ENCODE measurements at places on chromosomes 5 and 9. TPM values are rescaled to one million over a fixed set of nuclear protein-coding genes. Genes with fewer than 3 reads are reported as not detected.

- H3K4me1 ChIP-seq, result peaks cover 14% of the 10 kb centered on the region
- H3K27me3 ChIP-seq, result no peaks in the 10 kb centered on the region
- no peaks in the 10 kb centered on the region for H3K36me3 ChIP-seq
- no peak for DNase-seq
Measured at GRCh38 chr9:126151686-126152134, 174.9 kb upstream of the MVB12B start.

DNA sequence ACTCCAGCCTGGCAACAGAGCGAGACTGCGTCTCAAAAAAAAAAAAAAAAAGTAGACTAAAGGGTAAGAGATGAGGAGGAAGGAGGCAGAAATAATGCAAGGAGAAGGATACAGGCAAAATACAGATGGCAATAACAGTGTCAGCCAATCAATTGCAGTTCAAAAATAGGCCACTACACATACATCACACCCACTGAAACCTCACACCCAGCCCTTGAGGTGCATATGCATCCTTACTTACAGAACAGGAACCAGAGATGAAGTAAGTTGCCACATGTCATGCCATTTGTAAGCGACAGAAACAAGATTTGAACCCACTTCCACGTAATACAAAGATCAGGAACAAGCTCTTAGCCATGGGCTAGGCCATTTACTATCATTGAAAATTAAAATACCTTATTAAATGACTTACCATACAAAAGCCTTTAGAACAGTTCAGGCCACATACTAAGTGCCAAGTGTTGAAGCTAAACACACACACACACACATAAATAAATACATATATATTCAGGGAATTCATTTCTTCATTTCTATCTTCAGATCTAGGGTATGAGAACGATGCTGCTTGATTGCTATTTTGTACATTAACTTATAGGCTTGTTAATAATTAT lies 98.4 kb downstream of the FNBP1 start:
- H3K27me3 ChIP-seq, result no peaks in the 10 kb centered on the region
- H3K36me3 ChIP-seq, result no peaks in the 10 kb centered on the region
- H3K4me3 ChIP-seq, result no peak overlapping the region
- peak overlapping the region; percentile 81 for H3K27ac ChIP-seq
- no peak for DNase-seq

DNA sequence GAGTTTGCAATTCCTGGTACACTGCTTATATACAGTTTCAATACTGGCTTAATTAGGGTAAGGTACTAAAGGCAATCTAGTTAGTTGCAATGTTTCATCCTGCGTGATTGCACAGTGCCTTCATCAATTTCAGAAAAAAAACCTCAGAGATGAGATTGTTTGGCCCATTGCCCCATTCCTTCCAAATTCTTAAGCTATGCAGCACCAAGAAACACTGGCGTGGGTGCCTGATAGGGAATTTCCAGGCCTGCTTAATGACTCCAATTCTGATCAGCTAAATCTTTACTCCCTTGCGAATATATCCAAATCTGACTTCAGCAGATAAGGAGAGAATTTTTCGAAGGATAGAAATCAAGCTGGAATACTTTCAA lies 35.9 kb upstream of the GAS1 start:
- no peak overlapping the region for H3K27ac ChIP-seq
- H3K27me3 ChIP-seq, result no peaks in the 10 kb centered on the region
- H3K4me3 ChIP-seq, result no peak overlapping the region
- DNase-seq, result no peak
- H3K4me1 ChIP-seq, result no peaks in the 10 kb centered on the region
- no peaks in the 10 kb centered on the region for H3K36me3 ChIP-seq

Gene PDE8B
- 11.3 TPM for total RNA-seq
